ENCODE measurements at places on chromosomes 13 and 19.

DNA sequence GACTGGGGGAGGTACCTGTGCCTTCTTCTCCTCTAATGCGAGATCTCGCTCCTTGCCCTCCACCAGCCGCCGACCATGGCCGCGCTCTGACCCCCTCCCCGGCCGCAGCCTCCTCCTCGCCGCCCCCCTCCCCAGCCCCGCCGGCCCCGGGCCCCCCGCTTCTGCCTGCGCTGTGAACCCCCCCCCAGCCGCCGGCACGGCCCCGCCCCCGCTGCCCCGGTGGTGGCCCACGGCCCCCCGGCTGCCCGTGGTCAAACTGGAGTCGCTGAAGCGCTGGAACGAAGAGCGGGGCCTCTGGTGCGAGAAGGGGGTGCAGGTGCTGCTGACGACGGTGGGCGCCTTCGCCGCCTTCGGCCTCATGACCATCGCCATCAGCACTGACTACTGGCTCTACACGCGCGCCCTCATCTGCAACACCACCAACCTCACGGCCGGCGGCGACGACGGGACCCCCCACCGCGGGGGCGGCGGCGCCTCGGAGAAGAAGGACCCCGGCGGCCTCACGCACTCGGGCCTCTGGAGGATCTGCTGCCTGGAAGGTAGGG lies at the start of gene CACNG8:
TSS of gene CACNG8 (plus strand) at position 51 of the 545 bp plus-strand sequence.
- DNase-seq, result no peak

- no peak for DNase-seq
Measured at GRCh38 chr19:50303558-50303957, 25.6 kb downstream of the KCNC3 start.

DNA sequence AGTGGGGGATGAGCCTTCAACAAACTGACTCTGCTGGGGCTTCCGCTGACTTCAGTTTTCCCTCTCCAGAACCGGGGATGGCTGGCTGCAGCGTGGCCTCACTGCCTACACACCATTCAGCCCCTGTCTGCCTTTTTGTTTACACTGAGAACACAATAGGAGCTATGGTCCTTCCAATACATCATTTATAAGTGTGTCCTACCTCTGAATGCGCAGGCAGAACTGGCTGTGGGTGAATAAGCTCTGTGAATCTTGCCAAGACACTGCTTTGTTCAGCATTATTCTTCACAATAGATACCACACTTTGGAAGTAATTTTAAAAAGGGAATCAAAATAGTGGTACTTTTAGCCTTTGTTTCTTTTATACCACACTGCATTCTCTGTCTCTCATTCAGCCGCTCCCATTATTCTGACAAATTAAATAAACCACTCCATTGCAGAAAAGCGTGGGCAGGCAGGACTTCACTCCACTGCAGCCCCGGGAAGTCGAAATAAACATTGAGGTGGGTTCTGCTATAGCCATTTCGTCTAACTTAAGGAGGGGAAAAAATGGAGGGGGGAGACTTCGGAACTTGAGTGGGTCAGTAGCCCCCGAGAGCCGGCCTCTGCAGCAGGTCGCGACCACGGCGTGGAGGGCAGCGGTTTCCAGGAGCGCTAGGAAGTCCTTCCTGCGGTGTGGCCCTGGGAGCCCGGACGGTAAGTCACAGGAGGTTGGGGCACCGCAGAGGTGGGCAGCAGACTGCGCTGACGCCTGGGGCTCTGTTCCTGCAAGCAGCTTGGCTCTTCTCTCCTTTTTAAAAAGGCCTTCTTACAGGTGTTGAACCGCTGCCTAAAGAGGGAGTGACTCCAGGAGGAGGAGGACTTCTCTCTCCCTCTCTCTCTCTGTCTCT lies 94.8 kb upstream of the SOX1 start:
- DNase-seq, result no peak

DNA sequence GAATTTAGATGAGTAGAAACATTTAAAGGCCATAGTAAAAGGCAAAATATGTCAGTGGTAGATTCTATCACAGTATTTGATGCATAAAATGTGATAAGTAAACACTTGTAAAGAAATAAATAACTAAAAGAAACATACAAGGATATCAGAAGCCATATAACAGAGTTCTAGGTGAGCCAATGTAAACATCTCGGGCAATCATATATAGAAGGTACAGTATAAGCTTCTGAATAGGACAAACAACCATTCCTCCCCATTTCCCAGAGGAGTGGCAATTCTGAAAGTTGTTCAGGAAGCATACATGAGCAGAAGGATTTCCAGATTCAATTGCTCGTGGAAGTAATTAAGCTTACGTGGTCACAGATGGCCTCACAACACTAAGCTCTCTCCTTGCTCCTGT lies 267.3 kb downstream of the LHFPL6 start:
- DNase-seq, result no peak

DNA sequence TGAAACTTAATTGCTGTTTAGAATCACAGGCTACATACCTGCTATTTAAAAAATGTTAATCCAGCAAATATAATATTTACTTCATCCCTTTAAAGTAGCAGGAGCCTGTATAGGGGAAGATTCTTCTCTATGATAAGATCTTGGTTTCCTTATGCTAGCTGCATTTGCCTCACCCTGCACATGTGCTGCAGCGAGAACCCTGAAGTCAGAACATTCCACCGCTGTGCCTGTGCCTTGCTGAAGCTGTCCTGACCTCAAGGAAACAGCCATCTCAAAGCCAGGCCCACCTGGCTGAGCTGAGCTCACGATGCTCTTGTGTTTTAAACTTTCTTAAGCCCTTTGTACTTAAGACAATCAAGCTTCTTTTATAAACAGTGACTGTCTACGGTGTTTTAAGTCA lies 355.0 kb upstream of the PCDH20 start:
- DNase-seq, result no peak

GRCh38 chr19:20209051-20209450 lies 42.0 kb downstream of the ZNF486 start:
- no peak for DNase-seq

DNA sequence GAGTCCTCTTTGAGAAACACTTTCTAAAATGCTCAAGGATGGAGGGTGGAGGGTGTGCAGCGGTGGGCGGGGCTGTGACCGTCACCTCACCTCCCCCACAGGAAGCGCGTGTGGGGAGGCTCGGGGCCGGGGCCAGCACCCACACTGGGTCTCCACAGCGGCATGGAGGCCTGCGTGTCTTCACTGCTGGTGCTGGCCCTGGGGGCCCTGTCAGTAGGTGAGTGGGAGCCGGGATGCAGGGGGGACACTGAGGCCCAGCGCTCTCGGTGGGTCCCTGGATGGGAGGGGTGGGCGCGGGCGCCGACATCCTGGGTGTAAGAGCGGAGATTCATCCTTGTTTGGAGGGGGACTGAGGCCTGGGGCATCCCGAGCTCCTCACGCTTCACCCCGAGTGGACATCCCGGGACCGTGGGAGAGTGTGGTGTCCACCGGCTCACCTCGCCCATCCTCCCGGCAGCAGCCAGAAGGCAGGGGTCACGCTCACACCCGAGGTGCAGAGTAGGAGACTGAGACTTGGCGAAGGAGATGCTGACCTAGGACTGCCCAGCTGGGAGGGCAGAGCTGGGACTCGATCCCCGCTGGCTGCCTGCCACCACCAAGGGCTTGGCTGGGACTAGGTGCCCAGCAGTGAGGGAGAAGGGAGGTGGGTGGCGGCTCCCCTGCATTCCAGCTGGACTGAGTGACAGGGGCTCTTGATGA lies at the start of gene GZMM:
TSS of gene GZMM (plus strand) at position 144 of the 699 bp plus-strand sequence. CDS start at position 163, 19 bp downstream.
- no peak for DNase-seq

GRCh38 chr19:1780272-1780958 lies 27.1 kb downstream of the ONECUT3 start:
- no peak for DNase-seq

- no peak for DNase-seq
Measured at GRCh38 chr19:18660939-18661670, 22.4 kb upstream of the CRTC1 start.

DNA sequence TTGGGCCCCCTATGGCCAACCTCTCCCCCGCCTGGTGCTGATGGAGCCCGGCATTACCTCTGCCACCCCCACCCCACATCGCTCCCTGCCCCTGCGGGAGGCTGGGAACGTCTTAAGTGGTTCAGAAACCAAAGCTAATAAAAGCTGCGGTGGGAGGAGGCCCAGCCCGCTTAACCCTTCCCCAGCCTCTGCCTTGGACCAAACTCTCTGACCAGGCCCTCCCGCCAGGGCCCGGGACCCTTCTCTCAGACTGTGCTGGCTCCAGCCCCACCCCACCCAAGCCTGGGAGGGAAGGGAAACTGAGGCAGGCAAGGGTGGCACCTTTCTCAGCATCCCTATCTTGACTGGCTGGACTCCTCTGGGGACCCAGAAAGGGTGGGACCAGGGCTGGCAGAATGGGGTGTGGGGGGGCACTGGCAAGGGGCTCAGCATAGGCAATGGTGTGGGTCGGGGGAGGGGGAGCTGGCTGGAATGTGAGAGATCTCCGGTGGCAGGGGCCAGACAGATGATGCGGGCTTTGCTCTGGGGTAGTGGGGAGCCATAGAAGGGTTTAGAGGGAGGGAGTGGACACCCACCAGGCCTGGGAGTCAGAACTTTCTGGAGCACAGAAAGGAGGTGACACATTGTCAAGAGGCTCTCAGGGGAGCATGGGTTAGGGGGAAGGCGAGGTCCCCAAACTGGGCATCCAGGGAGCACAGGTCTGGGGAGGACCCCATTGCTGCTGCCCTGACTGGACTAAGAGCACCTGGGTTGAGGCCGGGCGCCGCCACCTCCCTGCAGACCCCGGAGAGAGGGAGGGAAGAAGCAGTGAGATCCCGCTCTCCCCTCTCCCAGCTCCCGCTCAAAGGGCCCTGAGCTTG lies 21.9 kb downstream of the SMIM24 start:
- DNase-seq, result peak; percentile 76

DNA sequence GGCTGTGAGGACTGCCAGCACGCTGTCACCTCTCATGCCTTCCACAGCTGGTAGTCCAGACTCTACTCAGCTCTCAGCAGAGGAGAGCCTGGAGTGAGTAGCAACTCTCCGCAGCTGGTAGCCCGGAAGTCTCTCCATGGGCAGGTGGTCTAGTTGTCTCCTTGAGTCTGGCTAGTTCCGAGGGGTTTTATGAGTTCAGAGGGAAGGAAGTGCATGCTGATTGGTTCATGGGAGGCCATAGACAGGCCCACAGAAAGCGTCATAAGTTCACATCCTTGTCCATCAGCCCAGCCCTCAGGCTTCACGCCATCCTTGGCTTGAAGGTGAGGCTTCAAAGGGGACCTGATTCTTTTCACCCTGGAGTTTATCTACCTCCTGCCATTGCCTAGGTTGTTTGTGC lies 2662.4 kb upstream of the PCDH20 start:
- no peak for DNase-seq

DNA sequence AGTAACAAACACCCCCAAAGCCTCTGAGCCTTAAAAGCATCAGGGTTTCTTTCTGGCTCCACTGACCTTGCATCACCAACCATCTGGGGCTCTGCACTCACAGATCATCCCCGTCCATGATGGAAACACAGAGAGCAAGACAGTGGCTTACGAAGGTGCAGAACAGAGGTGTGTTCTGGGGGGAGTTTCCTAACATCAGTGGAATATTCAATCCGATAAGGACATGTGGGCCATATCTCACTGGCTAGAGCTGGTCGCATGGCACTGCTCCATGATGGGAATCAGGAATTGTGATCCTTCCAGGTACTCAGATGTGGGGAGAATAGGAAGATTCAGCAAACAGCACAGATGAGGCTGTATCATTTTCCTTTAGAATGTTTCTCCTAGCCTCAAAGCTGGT lies 457.2 kb downstream of the IRS2 start:
- no peak for DNase-seq

GRCh38 chr19:5035105-5035761 lies 66.3 kb downstream of the KDM4B start:
- DNase-seq, result no peak
